ENCODE measurements at places on chromosomes 4 and X.

DNA sequence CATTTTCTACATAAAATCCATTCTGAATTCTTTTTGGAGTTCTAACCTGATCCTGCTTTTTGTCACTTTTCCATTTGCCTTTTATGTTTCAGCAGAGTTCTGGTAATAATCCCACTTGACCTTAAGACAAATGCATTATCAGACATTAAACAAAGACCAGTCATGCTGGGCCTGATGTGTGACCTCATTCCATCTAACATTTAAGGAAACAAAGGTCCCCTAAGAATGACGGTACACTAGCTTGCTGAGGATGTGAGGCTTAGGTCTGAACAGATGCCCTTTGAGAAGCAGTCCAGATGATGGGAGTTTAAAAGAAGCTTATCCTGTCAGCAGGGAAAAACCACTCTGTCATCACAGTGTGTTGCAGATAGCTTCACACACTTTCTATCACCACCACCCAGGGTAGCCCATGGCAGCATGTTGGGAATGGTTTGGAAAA is 38.1 kb upstream of the PDE5A start:
- no peak for DNase-seq

DNA sequence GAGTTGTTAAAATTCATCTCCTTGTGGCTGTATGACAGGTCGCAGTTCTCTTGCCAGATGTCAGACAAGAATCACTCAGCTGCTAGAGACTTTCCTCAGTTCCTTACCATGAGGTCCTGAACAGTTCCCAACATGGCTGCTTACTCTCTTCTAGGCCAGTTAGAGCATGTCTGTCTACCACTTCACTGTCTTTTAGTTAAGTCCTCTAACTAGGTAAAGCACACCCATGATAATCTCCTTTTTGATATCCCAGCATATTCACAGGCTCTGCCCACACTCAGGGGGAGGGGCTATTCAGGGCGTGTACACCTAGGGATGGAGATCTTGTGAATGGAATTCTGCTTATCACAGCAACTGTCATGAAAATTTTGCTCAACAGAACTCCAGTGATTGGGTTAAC is 190.1 kb downstream of the ADAMTS3 start:
- DNase-seq: no peak

GRCh38 chr4:43331226-43332051 is 438.9 kb downstream of the GRXCR1 start:
- no peak for DNase-seq

DNA sequence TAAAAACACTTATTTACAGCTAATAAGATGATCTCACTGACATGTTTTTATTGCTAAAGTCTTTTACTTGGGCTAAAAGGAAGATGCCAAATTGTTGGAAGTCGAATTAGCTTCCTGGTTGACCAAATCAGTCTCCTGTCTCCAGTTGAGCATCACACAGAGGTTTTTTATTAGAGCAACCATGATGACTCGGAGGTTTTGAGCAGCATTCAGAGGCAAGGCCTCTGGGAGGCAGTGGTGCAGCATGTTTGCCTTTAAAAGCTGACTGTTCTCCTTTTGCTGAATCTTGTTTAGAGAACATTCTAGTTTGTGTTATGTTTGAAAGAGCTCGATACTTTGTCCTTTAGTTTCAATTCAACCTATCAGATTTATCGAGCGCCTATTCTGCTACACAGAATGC is 2.1 kb downstream of the UCHL1 start:
- DNase-seq: no peak

GRCh38 chr4:155759372-155760252 is 791 bp downstream of the GUCY1B1 start:
- DNase-seq: no peak

- DNase-seq: no peak
These were observed 1364.4 kb downstream of the STIM2 start for GRCh38 chr4:28225050-28225449.

DNA sequence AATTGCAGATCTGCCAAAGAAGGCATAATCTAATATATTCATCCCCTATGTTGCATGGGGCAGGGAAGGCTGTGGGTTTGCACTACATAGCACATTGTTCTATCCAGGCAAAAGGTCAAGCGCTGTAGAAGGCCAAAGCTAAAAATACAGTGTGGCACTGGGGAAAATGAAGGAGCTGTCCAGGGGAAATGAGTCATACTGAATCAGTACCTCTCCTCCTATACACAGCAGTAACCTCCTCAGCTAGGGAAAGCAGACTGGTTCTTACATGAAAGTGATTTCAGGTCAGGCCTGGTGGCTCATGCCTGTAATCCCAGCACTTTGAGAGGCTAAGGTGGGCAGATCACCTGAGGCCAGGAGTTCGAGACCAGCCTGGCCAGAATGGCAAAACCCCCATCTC is 31.0 kb upstream of the SLC25A4 start:
- no peak for DNase-seq

DNA sequence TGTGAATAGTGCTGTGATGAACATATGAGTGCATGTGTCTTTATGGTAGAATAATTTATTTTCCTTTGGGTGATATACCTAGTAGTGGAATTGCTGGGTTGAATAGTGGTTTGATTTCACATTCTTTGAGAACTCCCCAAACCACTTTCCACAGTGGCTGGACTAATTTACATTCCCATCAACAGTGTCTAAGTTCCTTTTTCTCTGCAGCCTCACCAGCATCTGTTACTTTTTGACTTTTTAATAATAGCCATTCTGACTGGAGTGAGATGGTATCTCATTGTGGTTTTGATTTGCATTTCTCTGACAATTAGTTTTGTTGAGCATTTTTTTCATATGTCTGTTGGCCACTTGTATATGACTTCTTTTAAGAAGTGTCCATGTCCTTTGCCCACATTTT is 29.1 kb downstream of the JADE3 start:
- DNase-seq: no peak

Measured in activated CD8-positive, alpha-beta memory T cell treated with anti-CD3 and anti-CD28 coated beads for 1 hour (primary cell).